NCI-H774 (cell line): ENCODE measurements at places on chromosomes 11 and 22.

DNA sequence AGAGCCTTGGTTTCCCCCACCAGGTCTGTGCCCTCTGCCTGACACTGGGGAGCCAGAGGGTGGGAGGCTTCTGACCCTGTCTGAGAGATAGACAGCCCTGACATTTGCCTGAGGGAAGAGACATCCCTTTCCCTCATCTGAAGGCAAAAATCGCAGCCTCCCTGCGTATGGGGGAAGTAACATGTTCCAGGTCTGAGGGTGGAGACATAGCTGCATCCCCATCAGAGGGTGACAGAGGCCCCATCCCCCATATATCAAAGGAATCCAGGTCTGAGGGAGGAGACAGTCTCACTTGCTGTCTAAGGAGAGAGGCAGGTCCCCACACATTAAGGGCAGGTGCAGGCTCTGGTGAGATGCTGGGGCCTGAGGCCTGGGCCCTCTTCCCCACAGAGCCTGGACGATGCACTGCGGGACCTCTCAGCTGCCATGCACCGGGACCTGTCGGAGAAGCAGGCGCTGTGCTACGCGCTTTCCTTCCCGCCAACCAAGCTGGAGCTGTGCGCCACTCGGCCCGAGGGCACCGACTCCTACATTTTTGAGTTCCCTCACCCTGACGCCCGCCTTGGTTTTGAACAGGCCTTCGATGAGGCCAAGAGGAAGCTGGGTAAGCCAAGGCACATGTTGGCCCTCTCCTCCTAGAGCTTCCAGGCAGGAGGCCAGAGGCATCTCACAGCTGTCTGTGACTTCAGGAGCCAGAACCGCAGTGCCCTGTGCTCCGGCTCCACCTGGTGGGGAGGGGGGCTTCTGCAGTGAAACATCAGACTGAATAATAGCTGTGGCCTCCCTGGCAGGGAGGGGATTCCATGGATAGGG is 16.1 kb upstream of the RELT start:
- no peak for DNase-seq

DNA sequence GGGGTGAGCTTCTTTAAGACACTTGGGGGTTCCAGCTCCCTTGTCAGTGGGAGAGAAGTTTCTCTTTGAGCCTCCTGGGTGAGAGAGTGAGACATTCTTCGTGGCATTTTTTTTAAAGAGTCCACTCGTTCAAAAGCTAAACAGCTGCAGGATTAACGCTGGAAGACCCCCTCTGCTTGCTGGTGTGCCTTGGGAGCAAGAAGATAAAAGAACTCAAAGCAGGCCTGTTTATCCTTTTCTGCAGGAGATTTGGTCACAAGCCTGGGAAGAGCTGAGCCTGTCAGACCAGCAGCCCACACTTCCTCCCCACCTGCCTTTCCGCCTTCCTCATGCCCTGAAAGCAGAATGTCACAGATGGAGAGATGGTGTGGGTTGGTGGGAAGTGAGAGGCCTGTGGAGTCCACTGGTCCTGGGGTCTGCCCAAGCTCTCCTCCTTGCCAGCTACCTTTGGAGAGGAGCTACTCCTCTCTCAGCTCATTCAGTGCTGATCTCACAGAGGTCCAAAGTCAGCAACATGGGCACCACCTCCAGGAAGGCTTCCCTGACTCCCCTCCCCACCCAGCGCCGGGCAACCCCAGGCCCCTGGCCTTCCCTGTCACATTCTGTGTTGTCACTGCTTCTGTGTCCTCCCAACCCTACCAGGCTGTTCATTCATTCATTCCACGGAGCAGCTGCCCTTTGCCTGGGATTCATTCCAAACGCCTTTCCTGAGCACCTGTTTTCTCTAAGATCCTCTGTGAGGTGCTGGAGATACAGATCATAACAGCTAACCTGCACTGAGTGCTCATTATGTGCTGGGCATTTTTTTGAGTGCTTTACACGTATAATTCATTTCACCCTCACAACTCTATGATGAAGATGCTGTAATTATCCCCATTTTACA is 6.7 kb downstream of the GDPD5 start:
- DNase-seq, result no peak

- DNase-seq, result no peak
Observed at GRCh38 chr22:29434288-29434687, 4.1 kb upstream of the RFPL1 start.

DNA sequence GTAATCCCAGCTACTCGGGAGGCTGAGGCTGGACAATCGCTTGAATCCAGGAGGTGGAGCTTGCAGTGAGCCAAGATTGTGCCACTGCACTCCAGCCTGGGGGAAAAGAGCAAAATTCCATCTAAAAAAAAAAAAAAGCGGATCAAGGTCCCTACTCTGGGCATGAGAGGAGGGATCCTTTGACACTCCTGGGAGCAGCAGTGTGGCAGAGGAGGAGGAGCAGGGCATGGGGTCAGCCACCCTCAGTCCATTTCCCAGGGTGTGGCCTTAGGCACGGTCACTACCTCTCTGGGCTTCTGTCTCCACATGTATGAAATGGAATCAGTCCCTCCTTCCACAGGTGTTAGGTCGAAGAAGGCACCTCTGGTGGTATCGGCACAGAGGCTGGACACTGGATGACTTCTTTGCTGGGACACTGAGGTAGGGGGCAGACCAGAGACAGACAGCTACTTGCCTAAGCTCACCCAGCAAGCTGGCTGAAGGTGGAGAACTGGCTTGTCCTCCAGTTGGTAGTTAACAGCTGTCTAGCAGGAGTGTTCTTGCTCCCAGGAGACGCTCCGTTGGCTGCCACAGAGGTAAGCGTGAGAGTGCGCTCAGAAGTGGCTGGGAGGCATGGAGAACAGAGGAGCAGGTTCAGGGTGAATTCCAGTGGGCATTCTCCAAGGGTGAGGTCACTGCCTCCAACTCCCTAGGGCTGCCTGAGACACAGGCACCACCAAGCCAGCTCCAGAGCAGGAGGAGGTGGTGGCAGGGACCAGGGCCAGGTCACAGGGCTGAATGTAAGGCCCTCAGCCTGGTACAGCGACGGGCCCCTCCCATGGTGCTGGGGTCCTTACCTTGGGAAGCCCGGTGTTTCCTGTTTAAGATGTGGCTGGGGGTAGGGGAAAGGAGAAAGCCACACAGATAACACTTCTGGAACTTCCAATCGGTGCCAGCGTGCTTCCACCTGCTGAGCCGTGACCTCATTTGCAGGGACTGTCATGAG is 19.5 kb downstream of the TXN2 start:
- no peak for DNase-seq

DNA sequence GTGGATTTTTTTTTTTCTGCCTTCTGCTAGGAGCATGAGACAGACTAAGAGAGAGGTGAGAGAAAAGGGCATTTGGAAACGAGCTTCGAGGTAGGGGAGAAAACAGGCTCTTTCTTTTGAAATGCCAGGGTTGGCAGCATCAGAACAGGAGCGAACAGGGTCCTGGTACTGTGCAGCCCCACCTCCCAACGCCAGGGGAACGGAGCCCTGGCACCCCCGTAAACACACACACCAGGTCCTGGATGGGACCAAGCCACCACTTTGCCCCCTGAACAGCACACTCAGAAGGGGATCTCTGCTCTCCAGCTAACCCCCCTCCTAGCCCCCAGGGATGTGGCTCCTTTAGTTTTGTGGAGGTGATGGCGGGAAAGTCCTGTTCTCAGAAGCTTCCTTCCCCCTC is 127.1 kb downstream of the CTTN start:
- no peak for DNase-seq

GRCh38 chr11:118217575-118217974 is 7.2 kb downstream of the JAML start:
- no peak for DNase-seq

DNA sequence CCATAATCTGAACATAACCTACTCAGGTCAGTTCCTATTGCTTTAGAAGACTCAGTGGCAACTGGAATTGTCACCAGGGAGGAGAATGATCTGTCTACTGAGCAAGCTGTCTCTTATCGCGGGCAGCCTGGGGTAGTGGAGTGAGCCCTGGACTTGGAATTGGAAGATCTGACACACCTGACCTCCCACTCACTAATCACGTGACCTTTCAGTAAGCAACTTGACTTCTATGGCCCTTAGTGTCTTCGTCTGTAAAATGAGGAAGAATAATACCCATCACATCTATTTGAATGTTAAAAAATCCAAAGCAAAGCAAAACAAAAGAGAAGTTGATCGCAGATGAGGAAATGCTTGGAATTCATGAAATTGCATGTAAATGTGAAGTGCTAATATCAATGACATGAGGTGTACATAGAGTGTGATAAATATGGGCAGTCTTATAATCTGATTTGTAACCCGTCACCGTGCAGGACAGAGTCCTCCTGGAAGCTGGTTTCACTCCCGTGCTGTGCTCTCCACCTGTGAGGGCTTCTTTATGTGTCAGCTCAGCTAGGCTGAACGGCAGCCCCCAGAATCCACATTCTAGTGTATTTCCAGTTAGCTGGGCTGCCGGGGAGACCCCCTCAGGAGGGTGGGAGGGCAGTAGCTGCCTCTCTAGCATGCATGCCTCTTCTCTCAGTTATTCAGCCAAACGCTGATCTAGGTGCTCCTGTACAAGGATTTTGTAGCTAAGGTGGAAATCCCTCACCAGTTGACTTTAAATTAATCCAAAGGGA is 482.9 kb downstream of the OPCML start:
- no peak for DNase-seq

GRCh38 chr22:32334660-32335365 is 22.9 kb upstream of the RFPL3 start:
- no peak for DNase-seq

GRCh38 chr11:120420572-120420971 is 84.4 kb downstream of the ARHGEF12 start:
- DNase-seq, result no peak

GRCh38 chr11:77044356-77044755 is 10.2 kb downstream of the B3GNT6 start:
- DNase-seq, result no peak

DNA sequence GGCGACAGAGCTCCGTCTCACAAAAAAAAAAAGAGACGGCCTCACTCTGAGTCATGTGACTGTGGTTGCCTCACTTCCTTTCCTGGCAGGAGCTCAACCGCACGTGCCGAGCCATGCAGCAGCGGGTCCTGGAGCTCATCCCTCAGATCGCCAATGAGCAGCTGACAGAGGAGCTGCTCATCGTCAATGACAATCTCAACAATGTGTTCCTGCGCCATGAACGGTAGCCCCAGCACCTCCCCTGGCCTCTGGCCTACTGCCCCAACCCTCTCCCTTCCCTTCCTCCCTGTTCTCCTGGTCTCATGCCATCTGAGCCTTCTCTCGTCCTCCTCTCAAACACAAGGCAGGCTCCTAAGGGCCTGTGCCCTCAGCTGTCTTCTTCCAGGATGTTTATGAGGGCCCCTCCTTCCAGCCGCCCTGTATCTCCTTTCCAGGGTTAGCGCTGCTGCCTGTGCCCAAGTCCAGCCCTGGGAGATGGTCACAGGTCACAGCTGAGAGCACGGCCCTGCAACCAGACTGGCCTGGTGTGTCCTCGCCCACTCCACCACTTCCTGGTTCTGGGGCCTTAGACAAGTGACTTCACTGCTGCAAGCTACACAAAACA is 30.7 kb downstream of the TOM1 start:
- no peak for DNase-seq

DNA sequence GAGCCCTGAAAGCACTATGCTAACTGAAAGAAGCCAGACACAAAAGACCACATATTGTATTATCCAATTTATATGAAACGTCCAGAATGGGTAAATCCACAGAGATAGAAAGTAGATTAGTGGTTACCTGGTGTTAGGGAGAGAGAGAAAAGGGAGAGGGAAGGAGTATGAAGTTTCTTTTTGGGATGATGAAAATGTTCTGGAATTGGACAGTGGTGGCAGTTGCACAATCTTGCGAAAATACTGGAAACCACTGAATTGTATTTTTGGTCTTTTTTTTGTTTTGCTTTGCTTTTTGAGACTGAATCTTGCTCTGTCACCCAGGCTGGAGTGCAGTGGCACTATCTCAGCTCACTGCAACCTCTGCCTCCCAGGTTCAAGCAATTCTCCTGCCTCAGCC is 63.5 kb downstream of the MRTFA start:
- DNase-seq, result no peak

GRCh38 chr11:87466223-87466622 is 428.5 kb downstream of the TMEM135 start:
- DNase-seq, result no peak

DNA sequence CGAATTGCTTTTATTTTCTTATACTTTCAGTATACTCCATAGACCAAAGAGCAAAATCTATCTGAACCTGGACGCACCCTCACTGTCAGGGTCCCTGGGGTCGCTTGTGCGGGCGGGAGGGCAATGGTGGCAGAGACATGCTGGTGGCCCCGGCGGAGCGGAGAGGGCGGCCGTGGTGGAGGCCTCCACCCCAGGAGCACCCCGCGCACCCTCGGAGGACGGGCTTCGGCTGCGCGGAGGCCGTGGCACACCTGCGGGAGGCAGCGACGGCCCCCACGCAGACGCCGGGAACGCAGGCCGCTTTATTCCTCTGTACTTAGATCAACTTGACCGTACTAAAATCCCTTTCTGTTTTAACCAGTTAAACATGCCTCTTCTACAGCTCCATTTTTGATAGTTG is 1077.4 kb downstream of the BRD1 start:
- no peak for DNase-seq

DNA sequence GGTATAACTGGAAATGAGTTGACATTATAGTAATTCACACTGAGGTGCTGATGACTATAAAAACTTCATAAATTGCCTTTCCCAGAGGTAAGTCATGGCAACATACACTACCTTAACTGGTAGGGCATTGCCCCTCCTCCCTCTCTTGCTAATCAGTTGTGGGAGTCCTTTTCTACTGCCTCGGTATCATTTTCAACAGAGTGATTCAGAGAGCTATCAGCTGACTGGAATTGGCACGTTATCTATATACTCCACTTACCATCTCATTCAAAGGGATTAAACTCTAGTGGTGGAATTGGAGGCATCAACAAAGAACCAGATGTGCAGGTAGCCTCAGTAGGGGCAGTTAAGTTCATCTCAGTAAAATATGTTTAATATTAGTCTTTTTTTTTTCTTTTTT is 8.0 kb upstream of the NUP160 start:
- DNase-seq, result no peak

- no peak for DNase-seq
Observed at GRCh38 chr11:74612877-74613276, 20.5 kb downstream of the POLD3 start.
